ENCODE measurements at places on chromosomes 12 and 14. TPM values are rescaled to one million over a fixed set of nuclear protein-coding genes. Genes with fewer than 3 reads are reported as not detected.

- DNase-seq = no peak
Observed at GRCh38 chr12:12996209-12996608, 3.9 kb downstream of the HEBP1 start.

GRCh38 chr12:73277971-73278370 lies 1005.8 kb downstream of the TRHDE start:
- DNase-seq = no peak

GRCh38 chr14:33764876-33765650 lies 185.8 kb downstream of the EGLN3 start:
- DNase-seq = no peak

DNA sequence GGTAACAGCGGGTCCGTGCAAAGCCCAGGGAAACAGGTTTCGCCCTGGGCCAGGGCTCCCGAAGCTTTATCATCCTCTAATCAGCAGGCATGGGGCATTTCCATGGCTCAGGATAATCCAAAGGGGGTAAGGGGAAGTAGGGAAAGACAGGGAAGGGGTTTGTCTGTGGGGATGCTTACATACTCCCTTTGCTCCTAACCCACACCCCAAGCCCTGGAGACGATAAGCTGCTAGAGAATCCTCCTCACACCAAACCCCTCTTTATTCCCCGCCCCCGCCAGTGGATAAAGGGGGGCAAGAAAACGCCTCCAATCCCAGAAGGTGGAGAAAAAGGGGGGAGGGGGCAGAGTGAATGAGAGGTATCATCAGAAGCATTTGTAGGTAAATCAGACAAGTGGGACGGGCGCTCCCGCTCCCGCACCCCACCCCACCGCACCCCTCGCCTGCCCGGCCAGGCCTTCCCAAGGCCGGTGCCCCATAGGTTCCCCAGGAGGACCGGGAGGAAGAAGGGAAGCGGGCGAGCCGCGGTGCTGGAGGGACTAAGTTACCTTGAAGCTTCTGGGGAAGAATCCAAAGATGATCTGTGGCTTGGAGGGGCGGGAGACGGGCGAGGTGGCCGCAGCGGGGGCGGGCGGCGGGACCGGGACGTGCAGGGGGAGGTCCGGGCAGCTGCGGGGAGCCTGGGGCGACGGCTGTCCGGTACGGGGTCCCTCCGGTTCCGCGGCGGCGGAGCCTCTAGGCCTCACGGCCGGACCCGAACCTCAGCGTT lies 762 bp downstream of the PPP2R5E start:
- peak; percentile 23 for DNase-seq

The GDF3 gene
- not detected for total RNA-seq

The CRIP1 gene
- total RNA-seq = 290 TPM

The CDCA4 gene
- total RNA-seq = 10.3 TPM

GRCh38 chr12:56476972-56477432 lies 8.6 kb downstream of the SPRYD4 start:
- DNase-seq = no peak

DNA sequence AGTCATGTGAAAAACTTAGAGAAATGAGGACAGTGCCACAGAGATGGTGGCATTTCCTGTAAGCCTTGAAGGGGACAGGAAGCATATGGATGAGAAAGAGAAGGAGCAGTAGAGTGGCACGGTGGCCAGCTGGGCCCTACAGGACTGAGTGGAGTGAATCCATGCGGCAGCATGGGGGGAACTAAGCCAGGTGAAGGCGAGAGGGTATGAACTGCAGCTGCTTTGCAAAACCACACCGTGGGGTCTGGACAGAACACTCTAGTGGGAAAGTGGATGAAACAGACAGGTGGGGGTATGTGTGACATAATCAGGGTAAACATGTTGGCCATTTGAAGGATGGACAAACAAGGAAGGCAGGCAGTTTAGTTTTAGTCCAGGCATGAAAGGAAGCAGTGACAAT lies 10.4 kb upstream of the SYCP3 start:
- no peak for DNase-seq

DNA sequence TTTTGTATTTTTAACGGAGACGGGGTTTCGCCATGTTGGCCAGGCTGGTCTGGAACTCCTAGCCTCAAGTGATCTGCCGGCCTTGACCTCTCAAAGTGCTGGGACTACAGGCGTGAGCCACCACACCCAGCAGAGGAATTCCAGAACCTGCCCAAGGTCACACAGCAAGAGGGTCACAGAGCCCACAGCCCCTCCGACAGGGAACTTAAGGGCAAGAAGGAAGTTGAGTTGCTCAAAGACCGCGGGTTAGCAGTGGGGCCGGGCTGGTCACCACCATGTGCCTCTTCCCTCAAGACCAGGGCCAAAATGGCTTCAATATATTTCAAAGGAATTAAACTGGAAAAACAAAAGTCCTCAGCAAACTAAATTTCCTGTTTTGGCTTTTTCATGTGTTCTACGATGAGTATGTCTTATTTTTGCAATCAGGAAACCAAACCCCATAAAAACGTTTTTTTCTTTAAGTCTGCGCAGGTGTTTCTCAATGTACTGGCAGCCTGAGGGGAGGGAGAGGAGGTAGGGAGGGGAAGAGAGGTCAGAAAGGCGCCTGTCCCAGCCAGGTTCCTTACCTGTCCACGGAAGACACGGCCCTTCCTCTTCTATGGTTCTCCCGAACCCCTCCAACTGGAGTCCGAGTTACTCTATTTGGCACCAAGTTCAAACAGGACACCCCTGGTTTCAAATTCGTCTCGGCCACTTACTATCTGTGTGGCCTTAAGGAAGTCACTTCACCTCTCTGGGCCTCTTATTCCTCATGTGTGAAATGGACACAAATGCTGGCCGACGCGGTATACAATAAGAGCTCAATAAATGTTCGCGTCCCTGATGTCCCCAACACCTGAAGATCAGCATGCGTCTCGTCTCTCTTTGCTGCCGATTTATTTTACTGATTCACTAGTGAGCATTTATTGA lies 778 bp downstream of the SLC8B1 start:
- DNase-seq = peak; percentile 49

The CLEC6A gene
- not detected for total RNA-seq

- no peak for DNase-seq
Observed at GRCh38 chr12:76310110-76310509, 38.1 kb downstream of the BBS10 start.

DNA sequence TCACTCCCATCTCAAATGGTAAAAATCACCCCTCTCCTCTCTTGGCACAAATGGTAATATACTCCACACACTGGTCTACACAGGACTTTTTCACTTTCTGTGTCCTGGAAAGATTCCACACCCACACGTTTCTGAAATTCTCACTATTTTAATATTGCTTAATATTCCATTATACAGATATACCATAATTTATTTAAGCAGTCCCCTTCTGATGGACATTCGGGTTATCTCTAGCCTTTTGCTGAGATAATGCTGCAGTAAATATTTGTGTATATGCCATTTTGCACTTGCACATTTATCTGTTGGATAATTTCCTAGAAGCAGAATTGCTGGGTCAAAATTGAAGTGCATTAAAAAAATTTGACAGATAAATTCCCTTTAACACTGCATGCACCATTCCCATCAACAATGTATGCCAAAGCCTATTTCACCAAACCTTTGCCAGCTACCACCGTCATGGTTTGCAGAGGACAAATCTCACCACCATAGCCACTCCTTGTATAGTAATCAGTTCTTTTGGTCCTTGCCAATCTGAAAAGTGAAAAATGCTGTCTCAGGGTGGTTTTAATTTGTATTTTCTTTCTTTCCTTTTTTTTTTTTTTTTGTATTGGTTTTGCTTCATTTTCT lies 15.5 kb upstream of the COL2A1 start:
- no peak for DNase-seq

- no peak for DNase-seq
Observed at GRCh38 chr12:103742349-103742932, 98.6 kb downstream of the NT5DC3 start.

DNA sequence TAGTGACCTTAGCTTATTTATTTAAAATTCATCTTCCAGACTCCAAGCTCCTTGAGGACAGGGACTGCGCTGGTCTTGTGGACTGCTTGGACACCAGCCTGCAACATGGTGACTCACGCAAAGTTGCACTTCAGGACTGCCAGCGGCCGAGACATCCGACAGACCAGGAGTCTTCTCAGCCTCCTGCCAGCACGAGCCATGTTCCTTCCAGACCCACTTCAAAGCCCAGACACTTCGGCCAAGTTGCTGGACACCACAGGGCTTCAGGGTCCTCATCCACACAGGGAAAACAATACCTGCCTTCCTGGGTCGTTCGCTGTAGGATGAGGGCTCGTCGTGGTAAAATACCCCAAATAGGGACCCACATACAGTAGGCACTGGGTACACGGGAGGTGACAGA lies 88.7 kb downstream of the BCL11B start:
- no peak for DNase-seq

The NANOG gene
- not detected for total RNA-seq

The ANO2 gene
- not detected for total RNA-seq

DNA sequence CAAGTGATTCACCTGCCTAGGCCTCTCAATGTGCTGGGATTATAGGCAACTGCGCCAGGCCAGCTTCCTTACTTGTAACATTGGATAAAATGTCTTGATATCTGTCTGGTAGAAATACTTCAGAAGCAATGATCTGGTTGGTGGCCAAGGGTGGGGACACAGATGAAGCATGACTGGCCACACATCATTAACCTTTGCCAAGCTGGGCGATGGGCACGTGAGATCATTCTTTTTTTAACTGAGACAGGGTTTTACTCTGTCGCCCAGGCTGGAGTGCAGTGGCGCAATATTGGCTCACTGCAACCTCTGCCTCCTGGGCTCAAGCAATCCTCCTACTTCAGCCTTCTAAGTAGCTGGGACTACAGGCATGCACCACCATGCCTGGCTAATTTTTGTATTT lies 31.1 kb downstream of the PLEKHH1 start:
- no peak for DNase-seq

GRCh38 chr14:36580141-36580855 lies 2.1 kb downstream of the NKX2-8 start:
- DNase-seq = no peak

DNA sequence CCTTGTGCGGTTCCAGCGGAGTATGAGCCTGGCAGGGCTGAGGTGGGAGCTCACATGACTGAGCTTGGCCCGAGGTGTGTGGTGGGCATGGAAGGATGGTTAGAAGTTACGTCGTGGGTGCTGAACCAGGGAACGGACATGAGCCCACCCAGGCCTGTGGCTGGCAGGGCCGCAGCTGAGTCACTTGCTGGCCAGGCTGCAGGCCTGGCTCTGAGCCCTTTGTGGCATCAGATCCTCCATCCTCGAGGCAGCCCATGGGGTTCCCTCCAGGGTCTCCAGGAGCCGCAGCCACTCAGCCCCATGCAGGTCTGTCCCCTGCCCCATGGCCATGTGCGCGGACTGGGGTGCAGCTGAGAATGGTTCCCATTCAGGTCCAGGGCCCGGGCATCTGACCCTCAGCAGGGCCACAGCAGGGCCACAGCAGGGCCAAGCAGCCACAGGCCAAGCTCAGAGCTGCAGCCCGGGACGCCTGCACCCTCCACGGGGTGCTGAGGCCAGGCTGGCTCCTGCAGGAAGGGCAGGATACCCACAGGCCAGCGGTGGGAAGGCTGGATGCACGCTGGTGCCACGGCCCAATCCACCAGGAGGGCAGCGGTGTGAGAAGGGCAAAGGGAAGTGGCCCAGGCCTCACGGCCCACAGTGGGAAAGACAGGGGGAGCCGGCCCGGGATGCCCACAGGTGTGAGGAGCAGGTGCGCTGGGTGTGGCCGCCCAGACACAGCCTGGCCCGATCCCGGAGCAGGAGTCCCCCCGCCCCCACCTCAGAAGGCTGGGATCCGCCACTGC lies 26.3 kb upstream of the ULK1 start:
- no peak for DNase-seq

GRCh38 chr14:58560208-58560607 lies 77.6 kb upstream of the DACT1 start:
- DNase-seq = no peak

- no peak for DNase-seq
Observed at GRCh38 chr14:39681782-39682399, 249.7 kb upstream of the FBXO33 start.

DNA sequence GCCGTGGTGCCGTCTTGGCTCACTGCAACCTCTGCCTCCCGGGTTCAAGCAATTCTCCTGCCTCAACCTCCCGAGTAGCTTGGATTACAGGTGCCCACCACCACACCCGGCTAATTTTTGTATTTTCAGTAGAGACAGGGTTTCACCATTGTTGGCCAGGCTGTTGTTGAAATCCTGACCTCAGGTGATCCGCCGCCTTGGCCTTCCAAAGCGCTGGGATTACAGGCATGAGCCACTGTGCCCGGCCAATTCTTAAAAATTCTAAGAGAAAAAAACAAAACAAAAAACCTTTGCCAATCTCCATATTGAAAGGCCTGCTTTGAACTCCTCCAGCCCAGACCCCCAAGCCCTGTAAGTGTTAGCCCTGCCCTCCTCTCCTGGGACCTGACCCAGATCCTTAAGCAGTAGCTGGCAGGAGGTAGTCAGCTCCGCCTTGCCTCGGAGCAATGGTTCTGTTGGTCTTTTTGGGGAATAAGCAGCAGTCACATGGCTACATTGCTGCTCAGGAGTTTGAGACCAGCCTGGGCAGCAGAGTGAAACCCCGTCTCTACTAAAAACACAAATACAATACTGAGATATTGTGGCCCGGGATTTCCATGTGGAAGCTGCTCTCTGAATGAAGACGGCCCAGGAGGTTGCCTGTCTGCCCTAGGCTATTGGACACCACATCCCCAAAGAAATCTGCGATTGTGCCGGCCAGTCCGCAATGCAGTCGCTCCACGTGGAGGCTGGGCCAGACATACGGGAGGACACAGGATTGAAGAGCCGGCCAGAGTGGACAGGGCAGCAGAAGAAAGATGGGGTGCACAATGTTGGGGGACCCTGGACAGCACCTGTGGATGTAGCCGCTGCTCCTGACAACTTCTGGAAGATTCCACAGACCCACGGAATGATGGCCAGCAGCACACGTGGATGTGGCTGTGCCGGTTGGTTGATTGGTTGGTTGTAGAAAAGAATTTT lies 28.8 kb upstream of the BEGAIN start:
- DNase-seq = no peak

DNA sequence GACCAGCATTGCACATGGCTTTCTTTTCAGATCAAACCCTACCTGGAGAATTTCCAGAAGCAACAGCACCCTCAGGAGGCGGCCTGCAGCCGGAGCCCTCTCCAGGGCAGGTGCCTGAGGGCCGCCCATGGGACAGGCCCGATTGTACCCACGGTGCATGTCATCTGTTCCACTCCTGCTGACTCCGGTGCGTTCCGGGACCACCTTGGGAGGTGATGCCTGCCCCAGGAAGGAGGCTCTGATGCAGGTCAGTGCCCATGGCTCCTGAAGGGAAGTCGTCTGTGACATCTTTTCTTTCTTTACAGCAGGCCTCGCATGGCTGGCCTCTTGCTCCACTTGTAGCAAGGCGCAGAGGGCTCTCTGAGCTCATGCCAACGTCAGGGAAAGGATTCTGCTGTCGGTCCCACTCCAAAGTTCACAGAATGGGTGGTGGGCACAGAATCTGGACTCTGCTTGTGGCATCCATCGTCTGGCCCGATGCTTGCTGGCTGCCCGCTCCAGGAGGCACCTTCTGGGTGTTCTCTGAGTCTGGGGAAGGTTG lies 160.7 kb upstream of the RTL1 start:
- no peak for DNase-seq

- DNase-seq = no peak
Observed at GRCh38 chr14:87409393-87409792, 583.6 kb downstream of the GALC start.

- DNase-seq = no peak
Observed at GRCh38 chr12:106205208-106206069, 42.4 kb downstream of the CKAP4 start.

- no peak for DNase-seq
Observed at GRCh38 chr14:31582286-31582691, 21.1 kb downstream of the NUBPL start.
